HFFc6 (cell line): ENCODE measurements at places on chromosomes 12 and 14.

- peak; percentile 44 for DNase-seq
Observed at GRCh38 chr14:32129124-32129523, 52.0 kb downstream of the ARHGAP5 start.

GRCh38 chr12:88931598-88931997 is 351.3 kb upstream of the KITLG start:
- DNase-seq, result no peak

DNA sequence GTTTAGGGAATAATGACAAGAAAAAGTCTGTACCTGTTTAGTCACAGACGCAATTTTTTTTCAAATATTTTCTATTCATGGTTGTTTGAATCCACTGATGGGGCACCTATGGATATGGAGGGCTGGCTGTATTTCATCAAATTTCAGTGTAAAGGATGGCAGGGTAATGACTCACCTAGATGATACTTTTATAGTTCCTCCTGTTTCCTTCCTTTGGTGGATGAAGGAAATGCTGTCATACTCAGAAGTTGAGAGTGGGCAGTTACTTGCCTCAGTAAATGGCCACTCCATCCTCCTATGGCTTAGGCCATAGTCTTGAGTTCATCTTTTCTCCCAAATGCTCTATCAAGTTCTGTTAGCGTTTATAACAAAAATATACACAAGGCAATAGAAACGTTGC is 18.9 kb upstream of the C12orf71 start:
- DNase-seq, result no peak

- no peak for DNase-seq
Observed at GRCh38 chr12:105681341-105681740, 350.9 kb downstream of the C12orf75 start.
